Right forelimb (tissue), 1 donor: ENCODE measurements at places on chromosomes 11 and 22.
A peak's percentile ranks its signal among the peaks of the same experiment; 100 is the strongest.

- no peak for DNase-seq
Measured at GRCh38 chr11:60765355-60765754, 8.7 kb downstream of the MS4A15 start.

GRCh38 chr11:63882555-63883242 lies 34.3 kb downstream of the RCOR2 start:
- DNase-seq, result no peak

DNA sequence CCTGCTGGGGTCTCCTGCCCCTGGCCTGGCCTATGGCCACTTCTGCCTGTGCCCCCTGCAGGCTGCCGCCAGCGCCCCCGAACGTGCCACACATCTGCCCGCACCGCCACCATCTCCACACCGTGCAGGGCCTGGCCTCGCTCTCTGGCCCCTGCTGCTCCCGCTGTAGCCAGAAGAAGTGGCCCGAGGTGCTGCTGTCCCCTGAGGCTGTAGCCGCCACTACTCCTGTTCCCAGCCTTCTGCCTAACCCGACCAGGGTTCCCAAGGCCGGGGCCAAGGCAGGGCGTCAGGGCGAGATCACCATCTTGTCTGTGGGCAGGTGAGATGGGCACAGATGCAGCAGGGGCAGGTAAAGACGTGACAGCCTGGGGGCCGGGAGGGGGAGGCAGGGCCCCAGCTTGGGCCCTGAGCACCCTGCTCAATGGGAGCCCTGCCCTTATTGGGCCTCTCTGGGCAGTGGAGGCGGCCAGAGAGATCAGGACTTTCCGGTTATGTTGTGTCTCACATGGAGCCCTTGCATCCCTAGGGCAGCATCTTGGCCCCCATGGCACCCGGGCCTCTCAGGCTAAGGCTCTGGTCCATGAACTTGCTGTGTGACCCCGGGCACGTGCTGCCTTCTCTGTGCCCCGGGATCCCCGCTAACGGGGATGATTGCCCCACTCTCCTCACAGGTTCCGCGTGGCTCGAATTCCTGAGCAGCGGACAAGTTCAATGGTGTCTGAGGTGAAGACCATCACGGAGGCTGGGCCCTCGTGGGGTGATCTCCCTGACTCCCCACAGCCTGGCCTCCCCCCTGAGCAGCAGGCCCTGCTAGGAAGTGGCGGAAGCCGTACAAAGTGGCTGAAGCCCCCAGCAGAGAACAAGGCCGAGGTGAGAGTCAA lies 18.5 kb downstream of the RELT start:
- DNase-seq, result no peak

DNA sequence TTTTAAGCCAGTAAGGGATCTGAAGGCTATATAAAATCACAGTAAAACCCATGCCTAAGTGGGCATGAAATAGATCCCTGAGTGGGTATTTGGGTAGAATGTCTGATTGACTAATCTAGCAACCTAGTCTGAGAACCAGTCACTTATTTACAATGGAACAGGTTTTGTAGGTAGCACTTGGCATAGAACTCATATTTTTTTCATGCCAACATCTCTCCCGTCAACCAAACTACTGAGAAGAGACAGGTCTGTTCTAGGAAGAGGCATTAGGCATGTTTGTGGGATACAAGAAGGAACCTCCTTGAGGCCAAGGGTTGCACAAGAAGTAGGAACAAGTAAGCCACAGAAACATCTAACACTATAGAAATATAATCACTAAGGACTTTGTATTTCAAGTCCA lies 840.4 kb upstream of the TENM4 start:
- no peak for DNase-seq

DNA sequence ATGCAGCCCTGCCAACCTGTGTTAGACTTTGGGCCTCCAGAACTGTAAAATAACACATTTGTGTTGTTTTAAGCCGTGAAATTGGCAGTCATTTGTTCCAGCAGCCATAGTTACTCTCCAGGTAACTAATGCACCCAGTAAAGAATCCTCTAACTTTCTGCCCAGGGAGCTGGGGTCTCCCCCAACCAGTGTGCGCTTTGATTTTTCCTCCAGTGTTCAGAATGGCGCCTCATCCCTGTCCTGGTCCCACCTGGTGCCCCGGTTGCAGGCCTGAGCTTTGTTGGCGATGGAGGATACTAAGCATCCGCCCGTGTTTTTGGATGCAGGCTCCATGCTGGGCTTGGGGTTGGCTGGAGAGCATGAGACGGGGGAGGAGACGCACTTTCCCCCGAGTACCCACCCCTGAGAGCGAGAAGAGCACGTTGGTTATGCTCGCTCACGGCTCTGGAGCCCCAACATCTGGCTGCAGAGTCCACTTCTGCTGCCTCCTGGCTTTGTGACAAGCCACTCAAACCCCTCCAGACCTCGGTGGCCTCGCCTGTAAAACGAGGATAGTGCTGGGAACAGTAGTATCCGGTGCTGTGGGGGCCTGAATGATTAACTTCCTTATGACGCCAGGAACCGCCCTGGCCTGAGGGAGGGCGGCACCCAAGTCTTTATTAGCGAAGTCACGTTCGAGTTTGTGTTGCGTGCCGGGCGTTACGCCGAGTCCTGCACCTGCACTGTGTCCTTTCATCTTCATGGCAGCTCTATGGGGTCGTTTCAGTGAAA lies 25.8 kb downstream of the MRGPRD start:
- peak; percentile 62 for DNase-seq

DNA sequence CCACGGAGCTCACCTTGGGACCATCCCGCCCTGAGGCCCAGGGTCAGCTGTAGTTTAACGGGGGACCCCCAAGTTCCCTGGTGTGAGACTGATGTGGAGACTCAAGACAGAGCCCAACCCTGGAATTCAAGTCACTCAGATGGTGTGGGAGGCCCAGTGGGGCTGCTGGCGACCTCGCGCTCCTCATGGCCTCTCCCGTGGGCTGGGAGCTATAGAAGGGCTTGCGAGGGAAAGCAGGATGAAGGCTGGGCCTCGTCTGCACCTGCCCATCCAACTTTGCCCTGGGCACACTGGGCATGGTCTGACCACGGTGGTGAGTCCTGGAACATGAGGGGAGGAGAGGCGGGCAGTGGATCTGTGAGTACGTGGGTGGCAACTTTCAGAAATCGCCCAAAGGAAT lies 13.6 kb upstream of the TTLL12 start:
- no peak for DNase-seq

- DNase-seq, result no peak
Measured at GRCh38 chr11:34957206-34957605, 40.8 kb downstream of the PDHX start.

GRCh38 chr11:92211576-92212167 lies 12.9 kb upstream of the FAT3 start:
- DNase-seq, result no peak
